Inflammatory macrophage treated with lipopolysaccharide for 4 hours (primary cell): ENCODE measurements at places on chromosomes 12 and 14.
A peak's percentile ranks its signal among the peaks of the same experiment; 100 is the strongest.

GRCh38 chr14:87784386-87784785, 208.6 kb downstream of the GALC start:
- no peak for DNase-seq

DNA sequence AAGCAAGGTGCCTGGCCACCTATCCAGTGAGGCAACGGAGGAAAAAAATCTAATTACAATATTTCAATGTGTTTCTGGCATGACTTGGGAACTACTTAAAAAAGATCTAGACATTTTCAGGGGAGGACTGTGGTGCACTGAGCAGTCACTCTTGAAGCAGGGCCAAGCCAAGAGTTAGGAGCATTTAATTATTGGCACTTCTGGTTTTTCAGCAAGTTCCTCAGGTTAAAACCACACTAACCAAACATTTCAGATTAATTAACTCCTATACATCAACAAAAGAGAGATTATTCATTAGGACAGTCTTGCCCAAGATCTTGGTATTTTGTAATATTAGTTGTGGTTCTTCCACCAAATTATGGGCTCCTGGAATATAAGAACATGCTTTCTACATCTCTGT, 25.6 kb downstream of the PRKAB1 start:
- no peak for DNase-seq

DNA sequence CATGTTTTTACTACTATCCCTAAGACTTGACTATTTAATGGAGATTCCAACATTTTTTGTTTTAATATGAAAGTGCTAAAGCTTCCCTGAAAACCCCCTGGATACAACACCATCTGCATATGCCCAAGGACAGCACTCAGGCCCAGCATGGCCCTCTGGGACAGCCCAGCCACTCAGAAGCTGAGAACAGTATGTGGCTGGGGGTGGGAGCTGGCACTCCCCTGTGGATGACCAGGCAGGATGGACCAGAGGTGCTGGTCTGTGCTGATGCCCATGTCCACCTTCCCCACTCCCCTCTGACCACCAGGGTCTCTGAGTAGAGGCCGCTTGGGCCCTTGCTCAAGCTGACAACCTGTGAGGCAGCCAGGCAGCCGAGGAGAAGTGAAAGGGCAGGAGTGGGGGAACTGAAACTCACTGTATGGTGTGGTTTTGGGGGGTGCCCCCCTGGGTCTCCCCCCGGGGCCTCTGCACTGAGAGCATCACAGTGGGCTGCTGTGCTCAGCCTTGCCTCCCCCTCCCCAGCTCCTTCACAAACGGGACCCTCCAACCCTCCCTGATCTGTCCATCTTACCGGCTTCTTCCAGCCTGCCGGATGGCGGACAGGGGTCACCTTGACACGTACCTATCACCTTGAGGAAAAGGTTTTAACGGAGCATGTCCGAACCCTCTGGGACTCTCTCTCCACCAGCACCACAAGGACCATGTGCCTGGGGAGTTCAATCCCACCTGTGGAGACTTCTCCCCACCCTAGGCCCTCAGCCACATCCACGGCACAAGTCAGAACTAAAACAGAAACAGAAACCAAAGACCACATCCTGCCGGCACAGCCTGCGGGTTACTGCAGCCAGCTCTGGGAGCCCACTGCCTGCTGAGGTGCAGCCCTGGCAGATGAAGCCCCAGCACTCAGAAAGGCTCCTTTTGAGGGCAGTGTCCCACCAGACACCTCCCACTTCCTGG, at the start of gene TMEM229B:
Gene TMEM229B (minus strand): TSS at position 785 of the 957 bp plus-strand sequence. CDS start 14,798 bp downstream, outside the sequence.
- peak; percentile 78 for DNase-seq

DNA sequence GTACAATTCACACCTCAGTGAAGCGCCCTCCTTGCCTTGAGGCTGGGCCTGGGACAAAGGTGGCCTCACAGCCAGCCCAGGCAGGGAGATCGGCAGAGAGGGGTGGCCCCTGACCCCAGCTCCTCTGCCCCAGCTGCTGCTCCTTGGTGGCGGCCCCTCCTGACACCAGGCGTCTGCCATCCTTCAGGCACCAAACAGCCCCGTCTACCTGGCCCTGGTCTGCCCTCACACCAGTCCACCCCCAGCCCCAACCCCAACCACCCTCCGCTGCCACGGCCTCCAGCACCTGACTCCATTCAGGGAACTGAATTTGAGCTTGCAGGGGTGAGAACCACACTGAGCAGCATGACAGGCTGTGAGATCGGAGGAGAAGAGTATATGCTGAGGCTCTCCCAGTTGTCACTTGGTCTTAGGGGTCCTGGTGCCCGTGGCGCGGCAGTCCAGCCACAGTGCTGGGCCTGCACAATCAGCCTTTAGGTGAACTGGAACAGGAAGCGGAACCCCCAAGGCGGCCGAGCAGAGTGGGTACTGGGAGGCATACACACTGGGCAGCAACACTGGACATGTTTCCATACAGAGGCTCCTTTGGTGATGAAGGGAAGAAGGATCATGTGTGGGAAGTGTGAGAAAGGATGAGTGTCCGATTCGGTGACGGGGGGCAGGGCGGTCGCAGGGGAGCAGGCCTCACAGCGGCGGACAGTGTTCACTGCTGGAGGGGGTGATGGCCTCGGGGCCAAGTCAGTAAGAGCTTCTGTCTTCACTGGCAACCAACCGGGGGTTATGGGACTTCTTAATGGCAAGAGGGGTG, 18.7 kb downstream of the ZFYVE21 start:
- DNase-seq: no peak

- peak; percentile 85 for DNase-seq
These were observed at the start of gene GABARAPL1 for GRCh38 chr12:10212739-10213131. GABARAPL1 (plus strand) TSS chr12:10212877; CDS start chr12:10213130, 253 bp downstream.

DNA sequence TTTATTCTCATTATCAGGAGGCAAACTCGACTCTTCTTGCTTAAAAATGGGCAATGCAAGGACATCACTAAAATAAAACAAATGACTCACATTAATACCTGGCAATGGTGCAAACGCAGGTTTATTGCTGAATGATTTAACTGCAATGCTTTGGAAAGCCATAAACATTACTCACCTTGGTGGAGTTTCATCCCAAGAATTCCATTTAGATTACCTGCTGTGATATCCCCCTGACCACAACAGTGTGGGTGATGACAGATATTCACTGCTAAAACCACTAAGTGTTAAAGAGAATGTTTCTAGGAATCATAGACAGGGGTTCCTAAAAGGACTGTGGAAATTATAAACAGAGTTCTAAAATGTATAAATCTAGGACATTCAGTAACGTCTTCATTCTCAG, 35.3 kb upstream of the CSRNP2 start:
- no peak for DNase-seq

GRCh38 chr12:32098112-32098511, 8.5 kb upstream of the BICD1 start:
- DNase-seq: no peak

- no peak for DNase-seq
These were observed 118.4 kb downstream of the BTG1 start for GRCh38 chr12:92027243-92027642.

DNA sequence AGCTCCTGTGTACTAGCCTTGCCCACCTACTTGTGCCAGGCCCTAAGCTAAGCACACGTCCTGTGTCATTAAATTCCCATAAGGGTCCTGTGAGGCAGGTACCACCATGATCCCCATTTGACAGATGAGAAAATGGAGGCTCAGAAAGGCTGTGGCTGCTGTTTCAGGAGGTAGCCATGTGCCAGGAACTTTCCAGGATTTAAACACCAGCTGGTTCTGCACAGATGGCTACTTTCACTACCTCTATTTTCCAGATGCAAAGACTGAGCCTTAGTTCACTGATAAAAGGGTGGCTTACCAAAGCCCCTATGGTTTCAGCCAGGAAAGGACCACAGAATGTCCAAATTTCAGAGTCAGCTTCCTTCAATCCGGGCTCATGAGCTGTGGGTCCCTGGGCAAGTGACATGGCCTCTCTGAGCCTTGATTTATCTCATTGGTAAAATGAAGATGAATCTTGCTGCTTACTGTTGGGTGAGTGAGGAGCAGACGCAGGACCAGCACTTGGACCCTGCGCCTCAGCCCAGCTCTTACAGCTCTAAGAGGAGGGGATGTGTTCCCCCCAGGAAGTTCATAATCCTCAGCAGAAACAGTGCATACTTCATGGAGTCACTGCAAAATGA, 23.5 kb downstream of the CMKLR1 start:
- peak; percentile 85 for DNase-seq

DNA sequence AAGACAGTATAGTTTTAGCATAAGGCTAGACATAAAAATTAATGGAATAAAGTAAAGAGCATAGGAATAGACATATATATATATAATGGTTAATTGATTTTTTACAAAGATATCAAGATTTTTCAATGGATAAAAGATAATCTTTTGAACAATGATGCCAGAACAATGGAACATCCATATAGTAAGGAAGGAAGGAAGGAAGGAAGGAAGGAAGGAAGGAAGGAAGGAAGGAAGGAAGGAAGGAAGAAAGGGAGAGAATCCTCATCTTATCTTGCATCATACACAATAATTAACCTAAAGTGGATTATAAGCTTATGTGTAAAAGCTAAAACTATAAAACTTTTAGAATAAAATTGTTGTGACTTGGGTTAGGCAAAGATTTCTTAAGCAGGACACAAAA, 9.8 kb upstream of the NELL2 start:
- DNase-seq: no peak

- no peak for DNase-seq
These were observed 62.8 kb upstream of the EGLN3 start for GRCh38 chr14:34013721-34014060.

GRCh38 chr12:114392909-114393308, 13.0 kb downstream of the TBX5 start:
- DNase-seq: no peak

DNA sequence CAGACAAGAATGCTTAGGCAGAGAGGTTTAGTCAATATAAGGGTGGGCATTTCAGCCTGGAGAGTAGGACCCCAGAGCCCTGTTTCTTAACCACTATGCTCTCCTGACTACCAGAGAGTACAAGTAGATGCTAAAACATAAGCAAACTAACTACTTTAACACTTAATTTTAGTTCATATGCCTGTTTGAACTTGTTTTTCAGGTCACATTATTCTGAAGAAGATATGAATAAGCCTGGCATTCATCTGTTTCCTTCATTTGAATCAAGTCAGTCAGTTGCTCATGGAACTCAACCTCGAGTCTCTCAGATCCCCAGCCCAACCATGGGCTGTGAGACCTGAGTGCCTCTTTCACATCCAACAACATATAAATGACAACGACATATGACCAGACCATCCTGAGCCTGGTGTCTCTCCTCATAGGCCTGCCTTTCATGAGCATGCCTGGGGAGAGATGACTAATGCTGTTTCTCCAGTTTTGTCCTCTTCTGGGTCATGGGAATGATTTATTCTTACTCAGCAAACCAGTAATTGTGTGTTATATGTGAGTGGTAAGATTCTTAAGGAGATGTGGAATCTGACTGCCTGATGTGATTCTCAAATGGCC, 251.1 kb upstream of the BTG1 start:
- peak; percentile 16 for DNase-seq

DNA sequence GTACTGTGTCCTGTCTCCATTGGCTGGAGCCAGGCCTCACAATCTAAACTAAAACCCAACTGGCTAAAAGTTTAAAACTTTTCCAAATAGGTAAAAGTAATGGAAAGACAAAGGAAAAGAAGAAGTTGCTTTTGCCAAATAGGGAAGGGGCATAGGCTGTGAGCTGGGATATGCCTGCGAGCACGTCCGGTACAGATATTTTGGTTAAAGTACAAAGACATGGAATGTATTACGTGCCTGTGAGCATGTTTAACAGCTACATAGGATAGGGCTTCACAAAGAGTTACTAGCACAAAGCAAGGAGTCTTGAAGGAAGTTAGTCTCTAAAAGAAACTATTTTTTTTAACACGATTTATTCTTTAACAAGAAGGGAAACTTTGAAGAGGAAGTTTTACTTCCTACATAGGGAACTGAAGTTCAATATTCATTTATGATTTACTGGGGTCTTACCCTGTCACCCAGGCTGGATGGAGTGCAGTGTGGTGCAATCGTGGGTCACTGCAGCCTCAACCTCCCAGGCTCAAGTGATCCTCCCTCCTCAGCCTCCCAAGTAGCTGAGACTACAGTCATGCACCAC, 41.9 kb upstream of the INF2 start:
- DNase-seq: peak; percentile 74

- DNase-seq: no peak
These were observed 9.5 kb downstream of the VASH1 start for GRCh38 chr14:76770521-76771436.

DNA sequence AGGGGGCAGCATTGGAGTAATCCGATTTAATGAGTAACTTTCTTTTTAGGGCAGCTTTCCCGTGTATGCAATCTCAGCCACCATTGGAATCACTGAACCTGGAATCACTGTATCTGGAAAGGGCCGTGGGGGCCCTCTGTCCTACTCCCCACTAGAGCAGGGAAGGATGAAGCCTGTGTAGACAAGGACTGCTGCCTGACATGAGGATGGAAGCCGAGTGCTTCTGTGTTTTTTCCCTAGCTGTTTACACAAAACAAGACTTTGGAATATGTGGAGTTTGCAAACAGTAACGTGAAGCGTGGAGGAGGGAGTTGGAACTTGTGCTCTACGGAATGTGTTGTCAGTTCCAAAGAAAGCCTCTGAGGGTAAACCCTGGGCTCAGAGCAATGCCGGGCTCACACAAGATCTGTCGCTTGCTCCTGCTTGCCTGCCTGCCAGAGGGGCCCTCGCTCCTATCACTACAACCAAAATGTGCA, 32.4 kb upstream of the HDAC7 start:
- DNase-seq: no peak

DNA sequence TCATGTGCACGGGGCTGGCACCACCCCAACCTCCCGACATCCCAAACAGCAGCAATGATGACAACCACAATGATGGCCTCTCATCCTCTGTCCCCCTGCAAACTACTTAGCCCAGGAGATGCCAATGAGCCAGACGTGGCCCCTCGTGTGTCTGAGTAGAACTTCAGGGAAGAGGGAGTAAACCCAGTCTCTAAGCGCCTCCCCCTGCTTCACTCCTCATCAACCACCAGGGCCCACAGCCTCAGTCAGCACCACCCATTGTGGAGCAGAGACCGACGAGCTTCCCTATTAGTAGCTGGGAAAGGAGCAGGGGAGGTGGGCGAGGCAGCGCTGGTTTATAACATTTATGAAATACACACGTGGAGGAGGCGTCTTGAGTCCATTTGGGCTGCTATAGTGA, 182.7 kb upstream of the SFSWAP start:
- no peak for DNase-seq

GRCh38 chr14:70622111-70622712, 19.5 kb upstream of the TTC9 start:
- peak; percentile 46 for DNase-seq
